Spinal cord (tissue), 10 donors: ENCODE measurements at places on chromosomes 2 and 18. TPM values are rescaled to one million over a fixed set of nuclear protein-coding genes. Genes with fewer than 3 reads are reported as not detected.

The ANKRD30BL gene
- 15.3 TPM for total RNA-seq

The RABL2A gene
- total RNA-seq: 10.4 TPM

The C2orf80 gene
- total RNA-seq: 6.4 TPM

The IMP4 gene
- 46.7 TPM for total RNA-seq

The AQP12A gene
- total RNA-seq: not detected

The CCDC150 gene
- total RNA-seq: 7.8 TPM

The KCNK3 gene
- total RNA-seq: 13.4 TPM

The CFAP221 gene
- 12.8 TPM for total RNA-seq

The SMAD2 gene
- 183 TPM for total RNA-seq

GRCh38 chr2:216235896-216236295 lies 126.7 kb downstream of the XRCC5 start:
- no peaks in the 10 kb centered on the region for H3K27me3 ChIP-seq
- H3K36me3 ChIP-seq: no peaks in the 10 kb centered on the region
- DNase-seq: no peak
- no peak overlapping the region for H3K4me3 ChIP-seq

DNA sequence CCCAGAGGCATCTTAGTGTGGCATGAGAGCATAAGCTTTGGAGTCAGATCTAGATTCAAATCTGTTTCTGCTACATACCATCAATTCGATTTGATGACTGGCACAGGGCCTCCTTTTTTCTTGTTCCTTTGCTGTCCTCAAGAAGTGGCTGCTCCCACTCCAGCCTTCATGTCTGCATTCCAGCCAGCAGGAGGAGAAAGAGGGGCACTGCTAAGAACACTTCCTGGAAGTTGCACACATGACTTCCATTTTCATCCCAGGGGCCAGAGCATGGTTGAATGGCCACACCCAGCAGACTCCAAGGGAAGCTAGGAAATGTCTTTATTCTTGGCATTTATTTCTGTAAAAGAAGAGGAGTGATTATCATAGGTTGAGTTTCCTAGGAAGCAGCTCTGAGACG lies 50.4 kb downstream of the EML6 start:
- no peak for DNase-seq
- no peaks in the 10 kb centered on the region for H3K36me3 ChIP-seq
- no peaks in the 10 kb centered on the region for H3K27me3 ChIP-seq
- no peak overlapping the region for H3K27ac ChIP-seq
- no peaks in the 10 kb centered on the region for H3K4me1 ChIP-seq
- no peak overlapping the region for H3K4me3 ChIP-seq

- no peaks in the 10 kb centered on the region for H3K4me1 ChIP-seq
- no peak overlapping the region for H3K27ac ChIP-seq
- H3K4me3 ChIP-seq: no peak overlapping the region
- H3K27me3 ChIP-seq: no peaks in the 10 kb centered on the region
- no peaks in the 10 kb centered on the region for H3K36me3 ChIP-seq
These were observed 14.4 kb downstream of the IL36B start for GRCh38 chr2:113038291-113038690.

DNA sequence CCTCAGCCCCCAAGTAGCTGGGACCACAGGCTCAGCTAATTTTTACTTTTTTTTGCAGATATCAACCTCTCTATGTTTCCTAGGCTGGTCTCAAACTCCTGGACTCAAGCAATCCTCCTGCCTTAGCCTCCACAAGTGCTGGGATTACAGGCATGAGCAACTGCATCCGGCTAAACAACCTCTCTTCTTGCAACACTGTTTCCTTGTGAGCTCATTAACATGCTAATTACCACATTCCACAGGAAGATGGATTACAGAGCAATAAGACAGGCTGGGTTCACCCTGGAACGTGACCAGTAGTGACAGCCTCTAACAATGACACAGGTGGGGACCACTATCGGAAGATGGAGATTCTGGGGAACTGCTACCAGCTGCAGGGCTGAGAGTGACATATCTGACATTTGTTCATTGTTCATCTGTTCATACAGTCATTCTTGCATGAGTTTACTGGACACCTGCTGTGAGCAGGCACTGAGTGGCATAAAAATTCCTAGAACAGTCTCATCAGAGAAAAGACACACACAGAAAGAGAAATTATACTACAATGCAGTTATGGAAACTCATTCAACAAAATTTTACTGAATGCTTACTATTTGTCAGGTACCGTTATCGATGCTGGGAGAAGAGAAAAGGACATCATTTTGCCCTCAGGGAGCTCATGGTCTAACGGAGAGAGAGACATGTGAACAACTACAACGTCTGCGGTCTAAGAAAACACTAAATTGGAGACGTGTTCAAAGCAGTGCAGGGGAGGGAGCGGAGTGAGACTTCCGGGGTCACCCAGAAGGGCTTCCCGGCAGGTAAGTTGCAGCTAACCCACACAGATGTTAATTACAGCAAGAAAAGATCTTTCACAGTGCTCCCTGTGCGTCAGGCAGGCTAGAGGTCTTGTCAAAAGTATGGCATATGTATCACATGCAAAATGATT lies 37.6 kb downstream of the PROC start:
- no peak overlapping the region for H3K4me3 ChIP-seq
- no peaks in the 10 kb centered on the region for H3K4me1 ChIP-seq
- no peak overlapping the region for H3K27ac ChIP-seq
- DNase-seq: no peak
- H3K36me3 ChIP-seq: peaks cover 3% of the 10 kb centered on the region
- H3K27me3 ChIP-seq: no peaks in the 10 kb centered on the region

GRCh38 chr2:230417436-230417835 lies 1.4 kb downstream of the SP100 start:
- peaks cover 4% of the 10 kb centered on the region for H3K4me1 ChIP-seq
- DNase-seq: no peak
- H3K4me3 ChIP-seq: no peak overlapping the region
- no peaks in the 10 kb centered on the region for H3K27me3 ChIP-seq
- no peak overlapping the region for H3K27ac ChIP-seq

GRCh38 chr2:98334439-98335078 lies 11.7 kb upstream of the CNGA3 start:
- peaks cover 15% of the 10 kb centered on the region for H3K4me1 ChIP-seq
- no peaks in the 10 kb centered on the region for H3K27me3 ChIP-seq
- no peak overlapping the region for H3K4me3 ChIP-seq
- DNase-seq: peak; percentile 87
- H3K27ac ChIP-seq: peak overlapping the region; percentile 30
- H3K36me3 ChIP-seq: no peaks in the 10 kb centered on the region

DNA sequence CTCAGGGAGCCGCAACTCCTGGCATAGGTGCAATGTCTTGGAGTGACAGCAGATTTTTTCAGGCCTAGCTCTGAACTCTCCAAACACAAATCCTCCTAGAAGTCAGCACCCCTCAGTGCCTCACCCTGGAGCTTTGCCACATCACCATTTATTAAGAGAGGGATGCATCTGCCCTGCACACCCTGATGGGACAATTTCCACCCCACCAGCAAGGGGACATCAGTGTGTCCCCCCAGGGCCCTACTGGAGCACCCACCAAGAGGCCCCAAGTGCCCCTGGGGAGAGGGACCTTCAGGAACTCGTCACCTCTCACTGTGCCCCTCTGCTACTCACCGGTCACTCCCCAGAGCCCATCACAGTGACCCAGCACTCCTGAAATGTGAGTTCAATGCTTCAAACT lies 144.7 kb downstream of the NDUFA10 start:
- peaks cover 18% of the 10 kb centered on the region for H3K4me1 ChIP-seq
- H3K27me3 ChIP-seq: no peaks in the 10 kb centered on the region
- H3K27ac ChIP-seq: no peak overlapping the region
- DNase-seq: no peak
- H3K36me3 ChIP-seq: no peaks in the 10 kb centered on the region
- H3K4me3 ChIP-seq: no peak overlapping the region

GRCh38 chr18:53790786-53791185 lies 433.7 kb downstream of the MBD2 start:
- no peak for DNase-seq
- H3K27ac ChIP-seq: no peak overlapping the region

- no peak overlapping the region for H3K4me3 ChIP-seq
- no peaks in the 10 kb centered on the region for H3K36me3 ChIP-seq
- peaks cover 2% of the 10 kb centered on the region for H3K27me3 ChIP-seq
- DNase-seq: no peak
- H3K4me1 ChIP-seq: no peaks in the 10 kb centered on the region
These were observed 15.9 kb upstream of the C1QL2 start for GRCh38 chr2:119174216-119174992.

DNA sequence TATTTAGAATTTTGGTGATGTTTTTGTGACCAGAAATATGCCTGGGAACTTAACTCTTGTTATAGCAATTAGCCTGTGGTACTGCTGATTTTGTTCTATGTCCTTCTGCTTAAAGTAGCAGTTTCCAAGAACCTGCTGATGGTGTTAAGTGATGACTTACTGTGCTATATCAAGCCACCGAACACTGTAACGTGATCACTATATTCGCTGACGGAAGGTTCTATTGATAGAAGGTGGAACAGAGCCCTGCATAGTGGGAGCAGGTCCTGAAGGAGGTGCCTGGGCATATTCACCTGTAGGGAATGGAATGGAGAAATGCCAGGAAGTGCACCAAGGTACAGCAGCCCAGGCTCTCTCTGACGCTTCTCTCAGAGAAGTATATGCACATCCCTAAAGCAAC lies 76.8 kb downstream of the UXS1 start:
- H3K27me3 ChIP-seq: no peaks in the 10 kb centered on the region
- H3K4me1 ChIP-seq: peaks cover 18% of the 10 kb centered on the region
- peaks cover 30% of the 10 kb centered on the region for H3K36me3 ChIP-seq
- H3K4me3 ChIP-seq: no peak overlapping the region

DNA sequence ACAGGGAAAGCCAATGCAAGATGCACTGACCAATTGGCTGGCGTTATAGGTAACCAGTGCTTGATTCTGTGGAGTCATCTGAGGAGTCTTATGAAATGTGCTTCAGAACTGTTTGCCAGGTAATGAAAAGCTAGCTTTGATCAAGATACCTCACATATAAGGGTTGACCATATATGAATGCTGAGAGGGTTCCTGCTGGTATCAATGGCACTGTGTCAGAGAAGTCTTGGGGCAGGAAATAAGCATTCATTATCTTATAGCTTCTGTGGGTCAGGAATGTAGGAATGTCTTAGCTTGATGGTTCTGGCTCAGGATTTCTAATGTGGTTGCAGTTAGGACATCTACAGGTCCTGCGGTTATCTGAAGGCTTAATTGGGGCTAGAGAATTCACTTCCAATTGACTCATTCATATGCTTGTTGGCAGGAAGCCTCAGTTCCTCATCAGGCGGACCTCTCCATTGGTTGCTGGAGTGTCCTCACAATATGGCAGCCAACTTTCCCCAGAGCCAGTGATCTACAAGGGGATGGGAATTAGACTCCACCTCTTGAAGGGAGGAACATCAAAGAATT lies 22.1 kb upstream of the TCF7L1 start:
- no peak overlapping the region for H3K4me3 ChIP-seq
- H3K27me3 ChIP-seq: no peaks in the 10 kb centered on the region
- DNase-seq: no peak
- no peak overlapping the region for H3K27ac ChIP-seq

DNA sequence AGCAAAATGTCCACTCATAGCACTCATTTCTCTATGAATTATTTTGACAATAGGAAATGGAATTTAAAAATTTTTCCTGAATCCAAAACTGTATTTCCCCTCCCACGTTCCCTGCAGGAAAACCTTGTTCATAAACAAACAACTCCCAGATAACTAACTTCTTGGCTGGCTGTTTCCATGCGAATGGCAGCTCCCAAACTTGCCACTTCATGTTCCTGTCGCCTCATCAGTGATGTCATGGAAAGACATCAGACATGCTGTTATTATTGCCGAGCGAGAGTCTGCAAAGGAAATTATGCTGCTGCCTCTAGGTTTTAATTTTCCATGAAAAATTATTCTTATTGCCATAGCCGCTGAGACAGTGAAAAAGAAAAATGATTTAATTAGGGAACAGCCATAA lies 117.0 kb upstream of the RIOK3 start:
- no peak for DNase-seq
- no peak overlapping the region for H3K4me3 ChIP-seq
- H3K27me3 ChIP-seq: no peaks in the 10 kb centered on the region
- H3K36me3 ChIP-seq: no peaks in the 10 kb centered on the region
- no peak overlapping the region for H3K27ac ChIP-seq
- no peaks in the 10 kb centered on the region for H3K4me1 ChIP-seq

DNA sequence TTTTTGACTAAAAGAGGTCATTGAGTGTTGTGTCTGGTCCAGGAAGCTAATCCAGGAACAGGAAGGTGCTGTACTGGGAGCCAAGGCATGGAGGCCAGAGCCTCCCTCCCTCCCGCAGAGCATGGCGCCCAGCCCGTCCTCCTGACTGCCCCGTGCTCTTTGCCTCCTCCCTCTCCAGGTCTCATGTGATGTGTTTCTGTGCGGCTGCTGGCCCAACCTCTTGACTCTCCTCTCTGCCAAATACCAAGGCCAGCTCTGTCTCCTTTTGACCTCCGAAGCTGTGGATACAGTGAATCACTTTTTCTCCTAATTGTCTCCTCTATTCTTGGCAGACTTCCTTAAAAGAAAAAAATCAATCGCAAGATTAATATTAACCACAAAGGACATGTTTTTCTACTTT lies 284.1 kb downstream of the PHLPP1 start:
- H3K36me3 ChIP-seq: no peaks in the 10 kb centered on the region
- H3K4me3 ChIP-seq: no peak overlapping the region
- no peak overlapping the region for H3K27ac ChIP-seq
- no peaks in the 10 kb centered on the region for H3K4me1 ChIP-seq
- H3K27me3 ChIP-seq: no peaks in the 10 kb centered on the region
